NCI-H774 (cell line): ENCODE measurements at places on chromosomes 3 and 15.

- no peak for DNase-seq
Measured at GRCh38 chr3:152376351-152377183, 107.8 kb downstream of the MBNL1 start.

- no peak for DNase-seq
Measured at GRCh38 chr3:140216249-140216648, 281.3 kb downstream of the CLSTN2 start.

DNA sequence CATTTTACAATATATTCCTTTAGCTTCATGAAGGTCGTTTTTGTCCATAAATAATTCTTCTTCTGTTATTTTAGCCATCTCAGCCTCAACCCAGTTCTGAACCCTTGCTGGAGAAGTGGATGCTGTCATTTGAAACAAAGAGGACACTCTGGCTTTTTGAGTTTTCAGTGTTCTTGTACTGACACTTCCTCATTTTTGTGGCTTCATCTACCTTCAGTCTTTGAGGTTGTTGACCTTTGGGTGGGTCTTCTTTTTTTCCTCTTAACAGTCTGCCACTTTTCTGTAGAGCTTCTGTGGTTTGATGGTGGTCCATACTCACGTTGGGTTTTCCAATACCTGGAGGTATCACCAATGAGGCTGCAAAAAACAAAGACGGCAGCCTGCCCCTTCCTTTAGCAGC, 650.9 kb downstream of the PDCD6IP start:
- DNase-seq = no peak

- no peak for DNase-seq
Measured at GRCh38 chr15:90261811-90262210, 3.7 kb upstream of the NGRN start.
